ENCODE measurements at places on chromosomes 4 and X.

- no peak for DNase-seq
Measured at GRCh38 chr4:84470204-84470785, 28.8 kb downstream of the NKX6-1 start.

DNA sequence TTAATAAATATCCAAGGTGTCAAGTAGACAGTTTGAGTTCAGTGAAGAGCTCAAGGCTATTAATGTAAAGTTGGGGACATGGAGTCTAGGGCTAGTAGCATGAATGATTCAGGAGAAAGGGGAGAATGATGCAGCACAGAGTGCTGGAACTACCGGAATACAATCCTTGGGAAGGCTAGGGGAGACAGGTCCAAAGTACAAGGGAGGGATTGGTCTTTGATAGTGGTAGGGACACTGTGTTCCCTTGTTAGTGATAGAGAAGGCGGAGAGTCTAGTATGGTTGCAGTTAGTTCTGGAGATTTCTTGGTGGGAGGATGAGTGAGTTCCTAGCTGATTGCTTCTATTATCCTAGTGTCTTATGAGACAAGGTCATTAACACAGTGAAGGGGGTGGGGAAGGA lies 8.7 kb downstream of the GCNA start:
- DNase-seq = no peak

DNA sequence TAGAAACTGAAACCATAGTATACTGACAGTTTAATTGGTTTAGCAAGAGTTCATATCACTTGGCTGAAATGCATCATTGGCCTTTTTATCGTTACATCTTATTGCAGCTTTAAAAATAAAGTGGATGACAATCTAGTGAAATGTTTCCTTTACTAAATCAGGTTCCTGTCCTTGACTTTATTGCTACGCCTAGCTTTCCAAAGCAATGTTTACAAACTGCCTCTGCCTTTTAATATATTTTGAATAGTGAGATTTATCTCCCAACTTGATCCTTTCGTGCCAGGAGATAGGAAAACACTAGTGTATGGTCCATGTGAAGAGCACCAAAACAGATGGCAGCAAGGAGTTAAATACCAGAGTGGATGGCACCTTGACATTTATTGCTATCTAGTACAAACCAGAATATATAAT lies 67.0 kb downstream of the GPC3 start:
- DNase-seq = no peak

- no peak for DNase-seq
Measured at GRCh38 chr4:144463236-144463635, 182.7 kb upstream of the HHIP start.

Measured in fibroblast of skin of right quadriceps (primary cell).